A549 treated with dexamethasone at 1 μM for 4 hours (cell line): ENCODE measurements at places on chromosomes 2 and 18. TPM values are rescaled to one million over a fixed set of nuclear protein-coding genes. Genes with fewer than 3 reads are reported as not detected.

Gene DIPK1C
- total RNA-seq, result 0.02 TPM in 1 of 5 replicates, not detected in the others

Gene INHA
- total RNA-seq, result 0.35 to 0.47 TPM (median 0.38 TPM) in 5 replicates

Gene TMBIM1
- 125 to 143 TPM (median 136 TPM) in 5 replicates for total RNA-seq

Gene ANKZF1
- 11.5 to 16.9 TPM (median 13.8 TPM) in 5 replicates for total RNA-seq

Gene RTP5
- total RNA-seq, result not detected in 5 replicates

Gene ABCB11
- 0.02 to 0.08 TPM (median 0.06 TPM) in 5 replicates for total RNA-seq

Gene SULT6B1
- not detected in 5 replicates for total RNA-seq

Gene RGPD3
- total RNA-seq, result 0.14 to 0.25 TPM (median 0.16 TPM) in 5 replicates

Gene STPG4
- 0.07 TPM in 1 of 5 replicates, not detected in the others for total RNA-seq

Gene OSR1
- 8.3 to 12.3 TPM (median 9.5 TPM) in 5 replicates for total RNA-seq

Gene ERICH2
- total RNA-seq, result not detected in 5 replicates

Gene GRB14
- 4.8 to 6.5 TPM (median 5.1 TPM) in 5 replicates for total RNA-seq

Gene LIMS3
- not detected in 5 replicates for total RNA-seq

Gene TNS1
- total RNA-seq, result 10.7 to 28.4 TPM (median 17.4 TPM) in 5 replicates

Gene MERTK
- total RNA-seq, result 3.1 to 3.7 TPM (median 3.3 TPM) in 5 replicates

Gene ADAM23
- total RNA-seq, result 9.5 to 10.7 TPM (median 9.8 TPM) in 5 replicates

Gene LIMS2
- total RNA-seq, result 6.2 to 11.8 TPM (median 7.9 TPM) in 5 replicates

Gene ALPI
- 0.02 to 0.05 TPM (median 0.04 TPM) in 3 of 5 replicates, not detected in the others for total RNA-seq

Gene ATIC
- 200 to 237 TPM (median 224 TPM) in 5 replicates for total RNA-seq

Gene BOLL
- total RNA-seq, result not detected in 5 replicates

Gene CYTIP
- total RNA-seq, result 0.04 to 0.25 TPM (median 0.05 TPM) in 3 of 5 replicates, not detected in the others

Gene MTERF4
- total RNA-seq, result 23.9 to 26.4 TPM (median 25.6 TPM) in 5 replicates

Gene NRP2
- 79.1 to 143 TPM (median 133 TPM) in 5 replicates for total RNA-seq

Gene CNDP2
- total RNA-seq, result 78.6 to 90.4 TPM (median 86.8 TPM) in 5 replicates

Gene CNDP1
- total RNA-seq, result not detected in 5 replicates

Gene LDLRAD4
- 1.3 to 2.6 TPM (median 2.1 TPM) in 5 replicates for total RNA-seq

Gene SCN7A
- total RNA-seq, result not detected in 5 replicates

Gene IL1RN
- 0.30 to 0.54 TPM (median 0.37 TPM) in 5 replicates for total RNA-seq

Gene ALK
- total RNA-seq, result 0.02 to 0.04 TPM in 2 of 5 replicates, not detected in the others

Gene DPP4
- 0.98 to 1.4 TPM (median 1.2 TPM) in 5 replicates for total RNA-seq

Gene CEP76
- total RNA-seq, result 5.3 to 6.3 TPM (median 5.6 TPM) in 5 replicates

Gene C2orf78
- total RNA-seq, result not detected in 5 replicates

Gene SMYD5
- total RNA-seq, result 50.3 to 57.7 TPM (median 53.9 TPM) in 5 replicates

Gene SKOR2
- not detected in 5 replicates for total RNA-seq

Gene ZNF2
- total RNA-seq, result 3.0 to 4.4 TPM (median 4.3 TPM) in 5 replicates

Gene YWHAQ
- total RNA-seq, result 1,138 to 1,236 TPM (median 1,184 TPM) in 5 replicates

Gene ZSWIM2
- total RNA-seq, result not detected in 5 replicates

Gene CXCR4
- 0.70 to 1.1 TPM (median 0.85 TPM) in 5 replicates for total RNA-seq

Gene LYPD1
- total RNA-seq, result 12.9 to 22.5 TPM (median 16.1 TPM) in 5 replicates

Gene MAL
- total RNA-seq, result 0.11 to 0.32 TPM (median 0.24 TPM) in 4 of 5 replicates, not detected in the other

Gene GYPC
- total RNA-seq, result not detected in 5 replicates

Gene TDRD15
- total RNA-seq, result not detected in 5 replicates

Gene NR4A2
- total RNA-seq, result 1.6 to 2.9 TPM (median 2.1 TPM) in 5 replicates

Gene ASXL3
- total RNA-seq, result not detected in 5 replicates

Gene NCKAP5
- total RNA-seq, result 0.61 to 1.1 TPM (median 1.0 TPM) in 5 replicates

Gene CCDC178
- not detected in 5 replicates for total RNA-seq

Gene MEP1B
- 0.05 to 0.09 TPM (median 0.08 TPM) in 3 of 5 replicates, not detected in the others for total RNA-seq
